ENCODE measurements at places on chromosomes 16 and 17.

DNA sequence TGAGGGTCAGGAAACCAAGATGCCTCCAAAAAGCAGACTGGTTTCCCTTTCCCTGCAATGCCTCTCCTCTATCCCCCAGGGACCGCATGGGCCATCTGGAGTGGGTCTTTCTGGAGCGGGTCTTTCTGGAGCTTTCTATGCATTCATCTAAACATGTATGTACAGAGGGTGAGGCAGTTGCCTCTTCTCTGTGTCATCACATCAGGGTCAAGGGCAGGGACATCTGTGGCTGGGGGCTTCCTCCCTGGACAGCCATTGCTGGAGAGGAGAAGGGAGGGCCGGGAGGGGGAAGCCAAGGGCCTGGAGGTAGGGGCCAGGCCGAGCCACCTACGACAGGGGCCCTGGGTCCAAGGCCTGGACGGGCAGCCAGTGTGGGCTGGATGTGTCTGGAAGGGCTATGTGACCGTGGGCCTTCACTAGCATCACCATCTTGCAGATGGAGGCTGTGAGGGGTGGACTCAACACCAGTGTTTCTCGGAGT is 840 bp downstream of the ADCY7 start:
- peak; percentile 37 for DNase-seq

GRCh38 chr17:57679906-57680695 is 65.0 kb downstream of the CCDC182 start:
- DNase-seq: no peak

GRCh38 chr17:34998205-34998604 is 17.9 kb downstream of the LIG3 start:
- peak; percentile 69 for DNase-seq

DNA sequence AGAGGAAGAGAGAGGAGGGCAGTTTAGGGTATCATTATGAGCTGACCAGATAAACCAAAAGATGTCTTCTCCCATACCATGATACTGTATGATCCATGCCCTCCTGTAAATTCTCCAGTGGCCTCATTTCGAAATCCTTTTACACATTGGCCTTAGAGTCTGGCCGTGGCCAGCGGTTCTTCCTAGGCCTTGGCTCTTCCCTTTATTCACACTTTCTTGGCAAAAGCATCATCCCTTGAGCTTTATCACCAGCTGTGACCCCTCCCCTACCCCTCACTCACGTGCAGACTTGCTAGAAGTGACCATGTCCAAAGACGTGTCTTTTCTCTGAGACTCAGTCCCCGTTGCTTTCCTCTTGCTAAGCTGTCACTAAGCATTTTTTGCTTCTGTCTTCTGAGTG is 22.8 kb downstream of the KATNIP start:
- DNase-seq: no peak

DNA sequence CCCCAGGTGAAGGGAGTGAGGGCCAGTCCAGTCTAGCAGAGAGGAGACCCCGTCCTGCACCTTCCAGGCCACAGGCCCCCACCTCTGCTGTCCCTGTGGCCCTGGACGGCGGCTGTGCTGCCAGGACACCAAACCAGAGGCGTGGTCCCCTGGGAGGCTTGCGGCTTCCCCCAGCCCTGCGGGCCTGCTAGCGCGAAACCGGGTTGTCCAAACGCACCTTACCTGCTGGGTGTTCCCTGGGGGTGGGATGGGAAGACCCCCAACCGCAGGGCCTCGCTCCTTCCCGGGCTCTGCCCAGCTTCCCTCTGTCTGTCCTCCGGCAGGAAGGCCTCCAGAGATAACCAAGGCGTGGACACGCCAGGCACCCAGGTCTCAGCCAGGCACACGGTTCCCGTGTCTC is 19.6 kb upstream of the CACNA1H start:
- no peak for DNase-seq

DNA sequence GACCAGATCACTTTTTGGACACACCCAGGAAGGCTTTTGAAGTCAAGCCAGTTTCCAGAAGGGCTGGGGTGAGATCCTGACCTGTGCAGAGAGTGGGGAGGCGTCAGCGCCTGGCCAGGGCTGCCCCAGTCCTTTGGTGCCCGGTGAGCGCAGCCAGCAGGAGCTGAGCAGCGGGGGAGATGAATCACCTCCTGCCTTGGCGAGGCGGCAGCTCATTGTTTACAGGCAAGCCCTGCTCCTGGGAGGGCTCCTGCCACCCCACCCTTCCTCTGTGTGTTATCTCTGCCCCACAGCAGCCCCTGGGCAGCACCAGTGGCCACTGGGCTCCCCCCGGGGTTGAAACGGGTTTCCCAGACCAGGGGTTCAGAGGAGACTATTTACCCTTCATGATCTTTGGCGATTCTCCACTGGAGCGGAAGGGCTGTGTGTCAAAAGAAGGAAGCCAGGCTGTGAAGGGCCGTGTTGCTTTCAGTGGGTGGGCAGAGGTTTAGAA is 14.1 kb upstream of the ITGB4 start:
- DNase-seq: no peak

GRCh38 chr16:81925016-81925415 is 86.3 kb downstream of the SDR42E1 start:
- no peak for DNase-seq

DNA sequence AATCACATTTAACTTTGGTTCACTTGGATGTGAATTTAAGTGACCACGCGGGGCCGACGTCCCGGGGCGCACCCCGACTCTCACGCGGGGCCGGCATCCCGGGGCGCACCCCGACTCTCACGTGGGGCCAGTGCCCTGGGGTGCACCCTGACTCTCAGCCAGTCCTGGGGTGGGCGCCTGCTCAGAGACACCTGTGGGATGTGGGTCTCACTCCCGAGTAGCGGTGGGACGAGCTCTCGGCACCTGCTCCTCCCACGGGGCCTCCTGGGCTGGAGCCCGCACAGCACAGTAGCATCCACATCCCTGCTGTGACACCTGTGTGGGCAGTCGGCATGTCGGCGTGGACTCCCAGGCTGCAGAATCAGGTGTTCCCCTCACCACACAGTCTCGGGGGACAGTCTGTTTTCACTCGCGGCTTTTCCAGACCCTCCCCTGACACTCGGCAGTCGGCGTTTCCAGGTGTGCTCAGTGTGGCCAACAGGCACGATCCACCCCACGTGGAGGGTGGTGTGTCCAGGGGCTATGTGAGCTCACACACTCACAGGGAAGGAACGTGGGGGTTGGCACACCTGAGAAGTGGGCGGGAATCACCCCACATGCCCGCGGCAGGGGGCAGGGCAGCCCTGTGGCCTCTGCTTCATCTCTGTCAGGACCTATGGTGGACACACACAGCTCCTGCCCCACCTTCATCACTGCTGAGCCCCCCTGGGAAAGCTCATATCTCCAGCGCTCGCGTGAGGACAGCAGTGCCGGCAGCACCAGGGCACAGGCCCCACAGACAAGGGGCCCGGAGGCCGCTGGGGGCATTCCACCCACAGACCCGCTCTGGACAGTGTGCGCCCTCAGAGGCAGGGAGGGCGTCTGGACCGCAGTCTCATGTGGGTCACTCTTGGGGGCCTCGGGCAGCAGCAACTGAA is 51.8 kb downstream of the LMF1 start:
- DNase-seq: no peak

- no peak for DNase-seq
Measured at GRCh38 chr17:64608571-64608981, 53.5 kb downstream of the SMURF2 start.

DNA sequence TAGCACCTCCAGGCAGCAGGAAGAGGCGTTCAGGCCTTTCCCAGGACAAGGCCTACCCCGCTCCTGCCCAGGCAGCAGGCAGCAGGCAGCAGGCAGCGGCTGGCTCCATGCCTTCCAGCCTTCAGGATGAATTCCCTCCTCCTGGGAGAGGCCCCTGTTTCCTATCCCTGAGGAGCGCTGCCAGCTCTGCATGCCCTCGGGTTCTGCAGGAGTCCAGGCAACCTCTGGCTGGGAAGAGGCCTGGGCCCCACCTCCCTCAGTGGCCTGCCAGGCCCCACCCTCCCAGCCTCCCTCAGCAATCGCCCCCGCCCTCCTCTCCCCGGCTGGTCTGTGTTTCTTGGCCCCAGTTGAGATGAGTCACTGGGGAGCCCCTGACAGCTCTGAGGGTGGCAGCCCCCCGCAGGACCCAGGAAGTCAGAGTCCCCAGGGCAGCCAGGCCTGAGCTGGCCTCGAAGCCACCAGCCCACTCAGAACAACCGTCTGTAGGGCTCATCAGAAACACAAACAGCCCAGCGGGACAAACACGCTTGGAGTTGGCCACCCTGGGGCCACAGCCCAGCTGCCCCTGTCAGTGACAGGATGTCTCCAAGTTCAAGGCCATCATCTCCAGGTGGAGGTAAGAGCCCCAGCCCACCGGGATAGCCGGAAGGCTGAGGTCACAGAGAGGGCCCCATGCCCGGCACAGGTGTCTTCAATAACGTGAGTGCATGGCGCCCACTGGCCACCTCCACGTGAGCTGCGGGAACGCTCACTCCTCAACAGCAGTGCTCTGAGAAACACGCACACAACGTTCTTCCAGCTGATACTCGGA is 39.5 kb upstream of the CIBAR2 start:
- DNase-seq: no peak

DNA sequence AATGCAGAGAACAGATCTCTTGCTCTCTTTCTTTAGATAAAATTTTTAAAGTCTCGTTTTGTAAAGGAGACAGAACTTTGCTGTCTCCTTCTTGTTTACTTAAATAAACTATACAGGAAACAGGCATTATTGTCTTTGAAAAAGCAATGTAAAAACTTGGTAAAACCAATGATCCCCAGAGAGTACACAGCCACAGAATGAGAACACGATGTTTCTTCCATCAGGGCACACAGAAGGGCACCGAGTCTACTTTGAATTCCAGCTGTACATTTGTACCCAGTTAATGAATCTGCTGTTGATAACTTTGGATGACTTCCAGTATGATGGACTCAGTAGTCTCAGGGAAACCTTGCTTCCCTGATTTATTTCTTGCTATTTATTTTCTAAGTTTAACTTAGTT is 8.1 kb upstream of the TMEM100 start:
- no peak for DNase-seq

DNA sequence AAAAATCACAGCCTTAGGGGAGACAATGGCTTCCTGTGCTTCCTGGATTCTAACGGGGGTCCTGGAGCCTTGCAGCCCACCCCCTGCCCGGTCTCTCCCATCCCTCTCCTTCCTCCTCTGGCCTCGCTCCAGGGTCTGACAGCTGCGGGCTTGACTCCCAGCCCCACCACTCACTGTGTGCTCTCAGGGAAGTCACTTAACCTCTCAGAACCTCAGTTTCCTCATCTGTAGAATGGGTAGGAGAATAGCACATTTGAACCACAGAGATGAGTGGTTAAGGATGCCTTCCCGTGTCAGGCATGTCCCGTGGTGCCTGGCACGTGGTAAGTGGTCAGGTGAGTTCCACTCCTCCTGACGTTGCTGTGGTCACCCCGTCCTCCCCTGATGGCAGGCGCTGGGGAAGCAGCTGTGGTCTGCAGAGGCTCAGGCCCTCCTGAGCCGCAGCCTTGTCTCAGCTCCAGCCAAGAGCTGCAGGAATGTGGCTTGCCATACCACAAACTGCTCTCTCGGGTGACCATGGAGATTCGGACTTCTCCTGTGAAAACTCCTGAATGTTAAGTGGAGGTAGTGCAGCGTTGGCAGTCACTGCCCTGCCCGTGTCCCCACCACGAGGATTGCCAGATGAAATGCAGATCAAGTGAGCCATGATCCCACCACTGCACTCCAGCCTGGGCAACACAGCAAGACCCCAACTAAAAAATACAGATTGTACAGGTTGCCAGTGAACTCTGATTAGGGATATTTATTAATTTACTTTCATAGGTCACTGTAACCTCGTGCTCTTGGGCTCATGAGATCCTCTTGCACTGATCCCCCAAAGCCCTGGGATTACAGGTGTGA is 85.7 kb downstream of the NT5M start:
- no peak for DNase-seq

DNA sequence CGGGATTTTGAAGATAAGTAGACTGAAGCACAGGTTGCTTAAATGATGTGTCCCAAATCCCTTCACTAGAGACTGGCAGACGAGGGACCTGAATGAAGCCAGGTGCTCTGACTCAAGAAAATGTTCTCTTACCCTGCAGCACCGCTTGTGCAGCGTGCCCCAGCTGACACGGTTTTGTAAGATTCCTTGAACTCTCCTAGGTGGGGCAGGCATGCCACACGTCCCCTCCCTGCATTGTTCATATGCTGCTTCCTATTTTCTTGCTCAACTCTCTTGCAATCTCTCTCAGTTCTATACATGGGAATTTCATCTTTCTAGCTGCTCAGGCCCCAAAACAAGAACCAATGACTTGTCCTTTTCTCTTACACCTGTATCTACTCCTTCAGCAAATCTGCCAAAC is 22.1 kb upstream of the HNF1B start:
- no peak for DNase-seq

DNA sequence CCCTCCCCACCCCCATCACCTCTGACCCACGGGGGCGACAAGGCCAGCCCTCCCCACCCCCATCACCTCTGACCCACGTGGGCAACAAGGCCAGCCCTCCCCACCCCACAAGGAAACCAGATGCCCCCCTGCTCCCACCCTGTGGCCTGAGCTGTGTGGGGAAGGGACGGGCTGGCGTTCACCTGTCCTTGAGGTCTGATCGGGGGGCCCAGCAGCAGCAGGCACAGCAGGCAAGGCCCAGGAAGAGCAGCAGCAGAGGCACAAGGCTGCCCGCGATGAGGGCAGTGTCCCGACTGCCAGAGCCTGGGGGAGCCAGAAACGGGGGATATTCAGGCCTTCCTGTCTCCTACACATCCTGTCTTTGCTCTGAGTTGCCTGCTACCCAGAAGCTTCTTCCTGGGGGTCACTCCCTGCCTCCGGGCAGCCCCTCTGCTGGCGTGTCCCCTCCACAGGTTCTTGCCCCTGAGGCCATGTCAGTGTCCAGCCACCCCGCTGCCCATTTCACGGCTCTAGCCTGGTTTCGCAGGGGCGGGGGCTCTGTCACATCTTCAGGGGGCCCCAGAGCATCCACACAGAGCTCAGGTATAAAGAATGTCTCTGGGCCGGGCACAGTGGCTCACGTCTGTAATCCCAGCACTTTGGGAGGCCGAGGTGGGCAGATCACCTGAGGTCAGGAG is 6.8 kb downstream of the SCARF1 start:
- DNase-seq: no peak

DNA sequence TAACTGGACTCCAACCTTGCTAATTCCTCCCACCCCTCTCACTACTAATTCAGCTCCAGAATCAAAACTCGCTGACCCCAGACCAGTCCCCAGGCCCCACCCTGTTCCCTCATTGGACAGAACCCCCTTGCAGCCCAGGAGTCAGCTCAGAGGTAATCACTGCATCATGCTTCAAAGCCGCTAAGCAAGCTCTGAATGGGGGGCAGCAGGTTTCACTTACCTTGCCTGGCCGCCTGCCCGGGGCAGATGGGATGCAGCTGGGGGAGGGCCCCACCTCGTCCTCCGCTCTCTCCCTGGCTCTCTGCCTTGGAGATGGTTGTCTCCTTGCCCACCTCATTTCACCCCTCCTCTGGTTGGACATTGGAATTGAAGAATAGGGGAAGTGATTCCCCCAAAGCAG is 4.8 kb upstream of the NGFR start:
- no peak for DNase-seq

GRCh38 chr17:61399131-61400065 is at the start of gene TBX2:
Gene TBX2 (plus strand): TSS chr17:61399843. CDS start chr17:61400177, 334 bp downstream.
- DNase-seq: peak; percentile 57

DNA sequence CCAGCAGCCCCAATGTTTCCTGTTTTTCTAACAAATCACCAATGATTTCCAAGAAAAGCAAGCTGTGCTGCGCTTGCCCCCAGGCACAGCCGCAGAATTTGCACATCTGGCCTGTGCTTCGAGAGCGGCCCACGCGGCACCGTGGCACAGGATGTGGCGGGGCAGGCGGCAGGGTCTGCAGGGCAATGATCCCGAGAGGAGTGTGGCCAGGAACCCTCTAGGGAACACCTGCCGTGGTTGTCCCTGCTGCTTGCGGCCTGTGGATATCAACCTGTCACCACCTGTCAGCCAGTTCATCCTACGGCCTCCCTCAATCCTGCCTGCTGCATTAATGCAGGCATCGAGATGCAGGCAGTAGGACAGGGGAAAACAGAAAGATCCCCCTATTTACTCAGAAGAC is 24.0 kb downstream of the PIK3R5 start:
- DNase-seq: no peak
